Activated CD4-positive, alpha-beta T cell treated with anti-CD3 and anti-CD28 coated beads, Interleukin-10, Interleukin-2, amounts not matched to agents 100 ng/mL and 50 ng/mL, durations not matched to agents 16 hours and 8 hours (primary cell): ENCODE measurements at places on chromosomes 4 and X.

DNA sequence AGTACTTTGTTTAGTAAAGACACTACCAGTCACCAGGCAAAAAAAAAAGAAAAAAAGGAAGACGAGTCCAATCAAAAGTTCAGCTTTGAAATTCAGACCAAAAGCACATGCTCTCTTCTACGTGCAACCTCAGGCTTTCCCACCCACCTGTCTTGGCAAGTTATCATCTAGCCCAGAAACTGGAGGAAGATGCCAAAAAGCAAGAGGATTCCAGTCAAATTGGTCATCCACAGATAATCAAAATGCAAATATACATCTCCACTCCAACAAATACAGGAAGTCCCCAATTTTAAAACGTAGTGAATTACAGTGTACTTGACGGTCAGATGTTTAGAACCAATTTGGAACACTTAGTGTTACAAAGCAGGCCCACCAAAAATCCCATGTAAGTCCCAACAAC lies 96.5 kb downstream of the PALLD start:
- DNase-seq: no peak

- no peak for DNase-seq
Observed at GRCh38 chr4:16862697-16863096, 35.7 kb downstream of the LDB2 start.

- DNase-seq: no peak
Observed at GRCh38 chr4:39369301-39369700, 3.1 kb upstream of the RFC1 start.

- DNase-seq: no peak
Observed at GRCh38 chr4:76809594-76810305, 88.2 kb downstream of the SOWAHB start.

DNA sequence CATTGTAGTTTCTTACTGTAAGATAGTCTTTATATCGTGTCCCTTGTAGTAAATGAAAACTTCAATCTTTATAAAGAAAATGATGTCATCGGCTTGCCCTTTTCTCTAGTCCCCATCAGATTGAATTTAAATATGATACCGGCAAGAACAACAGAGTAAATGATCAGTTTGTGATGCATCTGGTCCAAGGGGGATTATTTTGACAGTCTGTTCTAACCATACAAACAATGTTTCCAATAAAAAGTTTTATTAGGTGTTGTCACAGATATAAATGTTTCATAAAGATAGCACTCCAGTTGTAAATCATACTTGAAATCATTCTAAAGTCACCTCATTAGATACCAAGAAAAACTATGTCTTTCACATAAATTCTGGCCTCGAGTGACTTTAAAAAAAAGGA lies 72.3 kb downstream of the SLC9A6 start:
- no peak for DNase-seq

- peak; percentile 24 for DNase-seq
Observed at GRCh38 chr4:139142087-139142486, 34.9 kb downstream of the ELF2 start.

GRCh38 chr4:155909615-155910226 lies 6.2 kb downstream of the TDO2 start:
- no peak for DNase-seq

- DNase-seq: no peak
Observed at GRCh38 chrX:19810006-19810774, 77.2 kb downstream of the SH3KBP1 start.

- no peak for DNase-seq
Observed at GRCh38 chr4:128958194-128958593, 135.1 kb downstream of the SCLT1 start.

DNA sequence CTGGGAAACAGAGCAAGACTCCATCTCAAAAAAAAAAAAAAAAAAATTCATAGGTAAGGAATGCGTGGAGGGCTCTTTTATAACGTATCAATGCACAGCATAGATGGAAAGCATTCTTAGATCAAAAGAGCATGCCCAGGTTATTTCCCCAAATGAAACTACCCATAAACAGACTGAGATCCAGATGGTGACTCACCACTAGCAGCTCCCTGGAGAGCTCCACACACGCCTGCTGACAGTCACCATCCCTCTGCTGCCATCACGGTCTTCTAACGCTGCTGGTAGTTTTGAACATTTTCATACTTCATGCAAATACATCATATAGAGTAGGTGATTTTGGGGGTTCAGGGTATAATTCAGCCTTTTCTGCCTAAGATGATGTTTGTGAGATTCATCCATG lies 136.9 kb downstream of the ASMT start:
- DNase-seq: no peak

- no peak for DNase-seq
Observed at GRCh38 chr4:182847576-182848450, 69.4 kb downstream of the DCTD start.

- no peak for DNase-seq
Observed at GRCh38 chr4:2598511-2599303, 62.3 kb downstream of the FAM193A start.

DNA sequence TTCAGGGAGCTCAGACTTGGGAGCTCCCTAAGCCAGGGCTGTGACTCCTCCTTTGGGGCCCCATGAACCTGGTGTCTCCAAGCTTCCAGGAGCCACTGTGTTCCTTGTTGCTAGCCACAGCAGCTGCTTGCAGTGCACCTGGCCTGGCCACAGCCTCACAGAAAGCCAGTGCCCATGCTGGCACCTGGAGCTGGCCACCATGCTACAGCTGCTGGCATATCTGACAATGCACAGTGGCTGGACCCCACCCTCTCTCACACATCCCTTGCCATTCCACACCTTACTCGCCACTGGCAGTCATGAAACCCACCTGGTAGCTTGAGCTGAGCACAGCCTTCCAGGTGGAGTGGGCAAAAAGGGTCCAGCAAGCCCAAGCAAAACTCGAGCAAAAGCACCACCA lies 441.7 kb downstream of the ARAP2 start:
- no peak for DNase-seq

- DNase-seq: no peak
Observed at GRCh38 chr4:144399927-144400326, 246.0 kb upstream of the HHIP start.

DNA sequence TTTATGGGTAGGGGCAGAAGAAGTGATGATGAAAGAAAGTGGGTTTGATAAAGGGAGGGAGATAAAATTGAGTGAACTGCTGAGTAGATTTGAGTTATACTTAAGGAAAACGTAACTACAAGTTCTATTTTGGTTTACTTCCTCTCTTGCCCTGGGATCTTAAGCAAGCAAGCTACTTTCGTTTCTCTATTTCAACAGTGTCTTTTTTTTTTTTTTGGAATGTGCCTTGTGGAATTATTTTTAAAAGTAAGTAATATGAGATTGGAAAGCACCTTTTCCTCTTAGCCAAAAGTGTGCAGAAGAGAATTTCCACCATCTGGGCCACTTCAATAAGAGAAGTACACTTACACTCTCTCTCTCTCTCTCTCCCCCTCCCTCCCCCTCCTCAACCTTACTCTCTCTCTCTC lies 16.0 kb upstream of the C4orf36 start:
- no peak for DNase-seq

DNA sequence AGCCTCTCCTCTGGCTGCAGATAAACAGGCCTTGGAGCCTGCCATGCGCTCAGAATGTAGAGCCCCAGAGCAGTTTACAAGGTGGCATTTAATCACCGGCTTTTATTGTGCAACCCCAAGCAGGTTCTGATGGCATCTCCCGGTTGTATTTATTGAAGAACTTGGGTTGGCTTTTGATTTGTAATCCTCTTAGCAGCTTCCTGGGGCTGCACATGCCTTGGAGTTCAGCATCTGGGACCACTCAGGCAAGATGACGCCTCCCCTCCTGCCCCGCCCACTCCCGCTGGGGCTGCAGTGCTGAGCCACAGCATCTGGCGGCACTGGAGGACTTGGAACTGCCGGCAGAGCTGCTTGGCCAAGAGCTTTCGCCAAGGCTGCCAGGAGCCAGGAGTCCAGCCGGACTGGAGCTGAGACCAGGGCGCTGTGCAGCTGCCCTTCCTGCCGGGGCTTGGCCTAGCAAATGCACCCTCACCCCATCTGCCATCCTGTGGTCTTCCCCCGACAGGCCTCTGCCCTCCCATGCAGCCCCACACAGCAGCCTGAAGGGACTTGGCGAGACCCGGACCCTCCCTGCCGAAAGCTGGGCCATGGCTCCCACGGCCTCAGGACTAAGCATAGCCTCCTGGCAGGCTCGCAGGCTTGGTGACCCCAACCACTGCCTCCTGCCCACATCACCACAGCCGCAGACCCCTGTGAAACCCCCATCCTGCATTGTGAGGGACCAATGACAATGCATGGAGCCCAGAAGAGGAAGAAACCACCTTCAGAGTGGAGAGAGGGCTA lies 5.4 kb downstream of the HTRA3 start:
- DNase-seq: no peak

DNA sequence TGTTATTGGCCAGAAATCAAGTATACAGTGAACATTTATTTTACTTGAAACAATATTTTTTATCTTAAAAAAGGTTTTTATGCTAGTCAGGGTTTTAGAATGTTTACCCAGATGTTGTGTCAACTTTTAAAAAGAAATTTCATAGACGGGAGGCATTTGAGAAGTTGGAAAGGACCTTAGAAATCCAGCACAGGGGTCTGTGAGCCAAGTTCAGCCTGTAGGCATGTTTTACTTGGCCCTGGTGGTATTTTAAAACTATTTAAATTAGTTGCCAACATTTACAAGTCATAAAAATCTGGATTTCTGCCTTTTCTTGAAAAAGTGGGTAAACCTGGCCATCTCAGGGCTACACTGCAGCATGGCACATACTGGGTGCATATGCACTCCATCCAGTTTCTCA lies 25.5 kb upstream of the FHL1 start:
- no peak for DNase-seq
